ENCODE measurements at places on chromosomes 5 and 9.

- no peak for DNase-seq
Measured at GRCh38 chr9:114745108-114745848, 60.6 kb downstream of the TNFSF15 start.

DNA sequence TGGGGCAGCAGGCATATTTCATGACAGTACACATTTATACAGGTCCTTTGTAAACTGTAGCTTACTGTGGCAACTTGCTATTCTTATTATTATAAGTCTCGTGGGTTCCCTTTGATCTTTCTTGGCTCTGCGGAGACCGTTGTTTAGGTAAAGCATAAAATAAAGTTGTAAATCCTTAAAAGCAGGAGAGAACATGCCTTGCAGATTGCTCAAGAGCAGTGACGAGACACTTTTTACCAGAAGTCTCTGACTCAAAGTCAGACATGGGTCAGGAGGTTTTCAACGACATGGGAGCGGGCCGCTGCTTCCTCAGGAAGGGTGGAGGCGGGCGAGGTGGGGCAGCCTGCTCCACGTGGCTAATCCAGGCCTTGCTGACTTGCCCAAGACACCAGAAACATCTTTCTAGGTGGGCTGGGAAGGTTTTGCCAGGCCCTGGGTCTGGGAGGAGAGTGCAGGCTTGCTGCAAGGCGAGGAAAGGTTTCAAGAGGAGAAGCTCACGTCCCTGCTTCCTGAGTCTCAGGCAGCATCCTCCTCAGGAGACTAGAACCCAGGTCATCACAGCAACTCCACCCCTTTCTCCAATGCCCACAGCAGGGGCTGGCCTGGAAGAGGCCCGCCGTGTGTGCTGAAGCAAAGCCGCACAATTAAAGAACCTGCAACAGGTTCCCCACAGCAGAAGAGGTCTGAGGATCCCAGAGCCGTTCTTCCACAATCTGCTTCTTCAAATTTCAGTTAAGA is 6.5 kb downstream of the TBC1D2 start:
- DNase-seq = peak; percentile 11

GRCh38 chr9:72254901-72255545 is 105.8 kb downstream of the GDA start:
- DNase-seq = no peak

DNA sequence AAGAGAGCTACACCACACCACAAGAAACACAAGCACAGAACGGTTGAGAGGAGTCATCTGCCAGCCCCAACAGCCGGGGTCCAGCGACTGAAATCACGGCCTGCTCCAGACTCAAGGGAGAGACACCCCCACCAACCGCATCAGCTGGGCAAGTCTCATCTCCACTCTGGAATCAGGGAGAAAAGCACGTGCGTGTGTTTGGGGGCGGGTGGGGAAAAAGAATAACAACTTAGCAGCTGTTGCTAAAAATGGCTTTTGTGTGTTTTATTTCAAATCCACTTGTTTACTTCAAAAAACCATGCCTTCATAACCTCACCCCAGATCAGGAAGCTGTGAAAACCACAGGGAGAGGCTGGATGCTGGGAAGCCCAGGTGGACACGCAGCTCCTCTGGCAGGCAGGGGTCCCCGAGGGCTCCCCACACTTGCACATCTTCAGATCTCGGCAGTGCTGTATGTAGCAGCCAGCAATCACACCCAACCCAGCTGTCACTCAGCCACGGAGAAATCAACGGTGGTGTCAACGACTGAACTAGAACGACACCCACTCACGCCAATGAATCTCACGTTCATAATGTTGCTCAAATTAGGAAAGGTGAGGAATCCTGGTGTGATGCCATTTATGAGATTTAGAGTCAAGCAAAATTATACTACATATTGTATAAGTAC is 19.0 kb downstream of the PNPLA7 start:
- no peak for DNase-seq

DNA sequence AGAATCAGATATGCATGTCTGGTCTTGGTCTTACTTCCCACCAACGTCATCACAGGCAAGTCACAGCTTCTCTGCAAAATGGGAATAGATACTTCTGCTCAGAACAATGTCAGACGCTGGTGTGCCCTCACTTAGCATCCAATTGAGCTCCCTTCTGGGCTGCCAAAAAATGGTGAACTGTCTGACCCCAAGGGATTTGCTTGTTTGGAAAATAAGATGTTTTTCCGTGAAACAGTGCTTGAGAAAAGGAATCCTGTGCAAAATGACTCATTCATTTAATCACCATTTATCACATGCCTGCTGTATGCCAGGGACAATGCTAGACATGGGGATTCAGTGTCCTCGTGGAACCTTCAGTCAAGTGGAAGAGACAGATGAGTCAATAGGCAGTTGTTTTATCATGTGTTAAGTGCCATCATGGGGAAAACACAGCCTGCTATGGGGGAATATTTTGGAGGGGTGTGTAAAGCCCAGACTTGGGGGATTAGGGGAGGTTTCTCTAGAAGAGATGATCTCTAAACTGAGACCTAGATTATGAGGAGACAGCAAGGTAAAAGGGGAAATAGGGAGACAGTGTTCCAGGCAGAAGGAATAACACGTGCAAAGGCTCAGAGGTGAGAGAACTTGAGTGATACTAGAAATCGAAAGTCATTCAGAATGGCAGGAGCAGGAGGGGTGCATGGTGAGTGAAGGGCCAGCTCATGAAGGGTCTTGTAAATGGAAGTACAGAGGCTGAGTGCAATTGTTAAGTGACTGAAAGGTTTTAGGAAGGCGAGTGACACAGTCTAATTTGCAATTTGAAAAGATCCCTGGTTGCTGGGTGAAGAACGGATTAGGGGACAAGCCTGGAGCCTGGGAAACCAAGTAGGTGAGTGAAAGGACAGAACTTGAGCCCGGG is 3.9 kb downstream of the NIPAL4 start:
- no peak for DNase-seq

- DNase-seq = no peak
Measured at GRCh38 chr5:177304392-177305119, 957 bp downstream of the PRELID1 start.

- no peak for DNase-seq
Measured at GRCh38 chr5:15459200-15459599, 40.8 kb upstream of the FBXL7 start.

- DNase-seq = no peak
Measured at GRCh38 chr9:95753762-95754465, 121.6 kb upstream of the ERCC6L2 start.

GRCh38 chr5:118577621-118578020 is 410.7 kb downstream of the DTWD2 start:
- DNase-seq = no peak

- DNase-seq = no peak
Measured at GRCh38 chr5:33010846-33011245, 299.7 kb downstream of the NPR3 start.

DNA sequence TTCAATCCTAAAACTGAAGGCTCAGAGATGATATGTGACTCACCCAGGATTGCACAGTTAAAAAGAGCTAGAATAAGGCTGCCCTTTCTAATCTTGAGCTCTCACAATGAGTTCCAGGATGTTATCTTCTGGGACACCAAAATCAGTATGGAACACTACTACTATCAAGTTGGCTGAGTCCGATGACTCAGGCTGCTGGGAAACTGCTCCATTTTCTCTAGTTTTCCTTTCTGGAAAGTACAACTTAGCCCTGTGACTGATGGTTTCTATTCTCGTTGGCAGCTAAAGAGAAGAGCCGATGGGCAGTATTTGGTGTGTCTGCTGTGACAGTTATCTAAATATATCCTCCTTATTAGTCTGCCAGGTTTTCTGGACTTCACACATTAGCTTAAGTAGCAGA is 37.9 kb upstream of the DPYSL3 start:
- no peak for DNase-seq

DNA sequence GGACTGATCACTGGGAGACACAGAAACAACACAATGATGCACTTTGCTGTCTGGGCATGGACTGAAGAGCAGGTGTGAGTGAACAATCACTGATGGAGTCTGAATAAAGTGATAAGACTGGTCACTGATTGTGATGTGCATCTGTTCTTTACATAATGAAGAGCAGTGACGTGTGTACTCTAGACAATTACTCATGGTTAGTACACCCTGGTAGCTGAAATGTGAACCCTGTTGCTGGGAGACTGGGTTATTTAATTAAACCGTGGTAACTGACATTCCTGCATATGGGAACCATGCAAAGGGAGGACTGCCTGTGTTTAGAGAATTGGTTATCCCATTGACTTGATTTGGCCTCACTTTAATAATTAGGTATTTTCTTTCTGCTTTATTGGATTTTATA is 202.9 kb downstream of the NR2F1-AS1 start:
- no peak for DNase-seq

- DNase-seq = no peak
Measured at GRCh38 chr9:75170898-75171360, 82.6 kb downstream of the OSTF1 start.

GRCh38 chr9:108761655-108762347 is 94.0 kb downstream of the ACTL7B start:
- no peak for DNase-seq

DNA sequence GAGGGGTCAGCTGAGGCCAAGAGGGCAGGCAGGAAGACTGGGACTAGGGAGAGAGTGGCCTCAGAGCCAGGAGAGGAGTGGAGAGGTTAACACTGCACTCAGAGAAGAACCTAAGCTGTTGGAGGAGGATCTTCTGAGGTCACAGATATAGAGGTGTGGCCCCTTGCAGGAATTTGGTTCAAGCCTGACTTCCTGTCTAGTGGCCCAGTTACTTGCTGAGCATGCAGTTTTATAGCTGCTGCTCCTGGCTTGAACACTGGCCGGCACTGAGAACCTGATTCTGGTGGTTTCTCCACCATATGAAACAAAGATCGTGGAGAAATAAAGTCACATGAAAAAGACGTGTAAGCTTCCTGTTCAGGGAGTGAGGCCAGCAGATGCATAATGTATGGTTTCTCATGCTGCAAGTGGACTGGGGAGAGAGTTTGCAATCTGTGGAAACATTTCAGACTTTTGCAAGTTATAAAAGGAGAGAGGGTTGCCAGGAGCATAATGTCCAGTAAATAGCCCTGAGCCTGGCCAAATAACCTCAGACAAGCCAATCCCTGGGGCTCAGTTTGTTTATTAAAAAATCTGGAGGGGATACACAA is 82.6 kb downstream of the GALNT10 start:
- DNase-seq = no peak

DNA sequence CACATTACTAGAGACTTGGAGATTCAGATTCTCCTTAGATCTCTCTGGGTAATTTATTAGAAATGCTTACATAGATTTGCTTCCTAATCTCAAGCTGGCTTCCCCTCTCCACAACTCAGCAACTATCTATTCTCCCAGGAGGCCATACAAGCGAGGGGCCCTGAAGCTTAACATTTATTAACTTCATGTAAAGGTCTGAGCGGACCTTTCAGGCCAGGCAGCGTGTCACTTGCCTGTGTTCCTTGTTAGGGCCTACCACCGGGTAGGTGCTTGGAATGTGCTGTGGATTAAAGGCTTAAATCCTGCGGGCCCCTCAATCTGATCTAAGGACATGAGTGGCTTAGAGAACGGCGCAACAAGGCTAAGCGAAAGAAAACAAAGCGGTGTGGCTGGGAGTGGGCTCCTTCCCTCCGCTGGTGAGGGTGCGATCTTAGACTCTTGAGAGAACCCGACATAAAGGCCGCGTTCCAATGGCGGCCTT is 712 bp upstream of the HSPA4 start:
- DNase-seq = no peak

- DNase-seq = no peak
Measured at GRCh38 chr5:83509540-83509939, 38.0 kb downstream of the VCAN start.

GRCh38 chr9:69605406-69605805 is 66.8 kb downstream of the APBA1 start:
- no peak for DNase-seq

DNA sequence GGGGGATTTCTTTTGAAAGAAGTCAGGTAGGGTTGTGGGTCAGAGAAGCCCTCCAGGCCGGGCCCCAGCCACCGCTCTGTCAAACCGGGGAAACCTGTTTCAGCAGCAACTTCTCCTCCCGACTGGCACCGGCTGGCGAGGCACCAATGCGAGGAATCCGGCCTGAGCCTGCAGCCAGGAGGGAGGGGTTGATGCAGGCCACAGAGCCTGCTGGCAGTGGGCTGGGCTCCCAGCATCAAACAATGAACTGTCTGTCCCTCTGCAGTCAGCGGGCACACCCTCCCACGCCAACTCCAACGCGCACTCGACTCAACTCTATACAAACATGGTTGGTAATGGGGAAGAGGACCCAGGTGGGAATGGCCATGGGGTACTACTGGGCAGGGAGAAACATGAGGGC is 12.1 kb downstream of the PCDH1 start:
- no peak for DNase-seq

DNA sequence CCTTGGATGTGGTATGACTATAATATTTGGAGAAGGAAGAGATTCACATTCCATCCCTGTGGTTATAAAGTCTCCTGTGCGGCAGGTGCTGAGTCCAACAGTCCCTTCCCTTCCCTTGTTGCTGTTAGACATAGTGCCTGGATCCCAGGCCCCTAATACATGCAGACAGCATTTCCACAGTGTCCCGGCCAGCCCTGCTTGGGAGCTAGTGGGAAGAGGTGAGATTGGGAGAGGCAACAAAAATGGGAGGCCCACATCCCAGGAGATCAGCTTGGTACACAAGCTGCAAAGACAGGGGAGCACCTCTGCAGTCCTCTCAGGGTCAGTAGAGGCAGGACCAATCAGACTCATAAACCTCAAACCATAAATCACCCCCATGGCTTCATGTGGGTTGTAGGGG is 3.3 kb upstream of the NEURL1B start:
- DNase-seq = no peak

GRCh38 chr5:138602371-138603000 is 27.3 kb upstream of the HSPA9 start:
- no peak for DNase-seq

DNA sequence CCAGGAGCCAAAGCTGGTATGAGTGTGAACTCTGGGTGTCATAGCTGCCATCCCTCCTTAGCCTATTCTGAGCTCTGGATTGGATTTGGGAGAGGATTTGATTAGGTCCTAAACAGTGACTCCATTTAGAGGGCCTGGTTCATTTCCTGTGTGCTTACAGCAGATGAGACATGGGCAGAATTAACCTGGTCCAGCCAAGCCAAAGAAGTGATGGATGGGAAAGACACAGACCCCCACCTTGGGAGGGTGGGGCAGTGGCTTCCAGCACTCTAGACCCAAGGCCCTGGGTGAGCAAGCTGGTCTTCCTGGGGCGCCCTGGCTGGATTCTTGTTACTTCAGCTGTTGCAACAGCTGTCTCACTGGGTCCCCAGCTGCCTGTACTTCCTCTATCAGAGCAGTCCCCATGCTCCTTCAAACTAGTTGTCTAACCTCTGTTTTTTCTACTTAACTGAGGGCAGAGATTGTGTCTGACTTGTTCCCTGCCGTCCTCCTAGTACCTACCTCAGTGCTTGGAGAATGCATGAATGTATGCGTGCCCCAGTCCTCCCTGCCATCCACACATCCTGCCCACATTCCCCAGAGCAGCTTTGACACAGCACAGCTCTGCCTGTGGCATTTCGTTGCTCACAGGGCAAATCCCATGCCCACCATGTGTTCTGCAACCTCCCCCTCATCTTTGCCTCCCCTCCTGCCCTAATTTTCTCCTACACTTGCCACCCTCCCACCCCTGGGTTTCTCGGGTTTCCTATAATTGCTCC is 115.9 kb downstream of the RGS3 start:
- DNase-seq = peak; percentile 34

- DNase-seq = no peak
Measured at GRCh38 chr5:150361301-150361700, 3.8 kb downstream of the TCOF1 start.
